T-helper 17 cell (primary cell): ENCODE measurements at places on chromosomes 3 and 15. TPM values are rescaled to one million over a fixed set of nuclear protein-coding genes. Genes with fewer than 3 reads are reported as not detected.

DNA sequence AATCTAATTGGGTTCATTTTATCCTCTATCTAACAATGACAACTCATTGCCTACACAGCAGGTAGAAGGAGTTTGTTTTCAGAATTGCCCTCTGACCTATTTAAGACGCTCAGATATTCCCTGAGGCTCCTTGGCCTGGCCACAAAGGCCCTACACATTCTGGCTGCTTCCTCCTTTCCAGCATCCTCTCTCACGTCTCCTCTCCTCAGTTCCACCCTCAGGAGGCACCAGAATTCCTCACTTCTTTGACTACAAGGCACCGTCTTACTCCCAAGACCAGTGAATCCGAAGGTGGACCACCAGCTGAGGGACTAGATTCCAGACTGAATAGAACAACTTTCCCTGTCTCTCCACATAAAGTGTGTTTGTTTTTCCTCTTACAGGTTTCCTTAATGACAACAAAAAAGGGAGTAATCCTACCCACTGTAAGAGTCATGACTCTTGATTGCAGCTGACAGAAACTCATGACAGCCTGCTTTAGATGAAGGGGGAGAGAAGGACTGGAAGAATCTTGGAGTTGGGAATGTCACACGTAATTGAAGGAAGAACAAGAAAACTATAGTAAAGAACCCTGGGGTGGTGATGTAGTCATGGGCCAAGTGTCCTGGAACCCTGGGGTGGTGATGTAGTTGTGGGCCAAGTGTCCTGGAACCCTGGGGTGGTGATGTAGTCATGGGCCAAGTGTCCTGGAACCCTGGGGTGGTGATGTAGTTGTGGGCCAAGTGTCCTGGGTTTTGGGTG, 22.0 kb upstream of the MUC20 start:
- H3K27me3 ChIP-seq = no peaks in the 10 kb centered on the region
- peak overlapping the region; percentile 76 for H3K27ac ChIP-seq
- H3K4me1 ChIP-seq = peaks cover 22% of the 10 kb centered on the region
- H3K36me3 ChIP-seq = peaks cover 17% of the 10 kb centered on the region
- no peak for DNase-seq

GRCh38 chr15:89007989-89008388, 80.3 kb upstream of the ABHD2 start:
- peaks cover 5% of the 10 kb centered on the region for H3K4me1 ChIP-seq
- H3K27ac ChIP-seq = no peak overlapping the region
- H3K4me3 ChIP-seq = no peak overlapping the region
- H3K27me3 ChIP-seq = peaks cover 44% of the 10 kb centered on the region
- no peak for DNase-seq
- peaks cover 3% of the 10 kb centered on the region for H3K36me3 ChIP-seq

GRCh38 chr3:23964537-23965235, 19.6 kb downstream of the NR1D2 start:
- H3K4me1 ChIP-seq = peaks cover 35% of the 10 kb centered on the region
- DNase-seq = no peak
- no peaks in the 10 kb centered on the region for H3K27me3 ChIP-seq

DNA sequence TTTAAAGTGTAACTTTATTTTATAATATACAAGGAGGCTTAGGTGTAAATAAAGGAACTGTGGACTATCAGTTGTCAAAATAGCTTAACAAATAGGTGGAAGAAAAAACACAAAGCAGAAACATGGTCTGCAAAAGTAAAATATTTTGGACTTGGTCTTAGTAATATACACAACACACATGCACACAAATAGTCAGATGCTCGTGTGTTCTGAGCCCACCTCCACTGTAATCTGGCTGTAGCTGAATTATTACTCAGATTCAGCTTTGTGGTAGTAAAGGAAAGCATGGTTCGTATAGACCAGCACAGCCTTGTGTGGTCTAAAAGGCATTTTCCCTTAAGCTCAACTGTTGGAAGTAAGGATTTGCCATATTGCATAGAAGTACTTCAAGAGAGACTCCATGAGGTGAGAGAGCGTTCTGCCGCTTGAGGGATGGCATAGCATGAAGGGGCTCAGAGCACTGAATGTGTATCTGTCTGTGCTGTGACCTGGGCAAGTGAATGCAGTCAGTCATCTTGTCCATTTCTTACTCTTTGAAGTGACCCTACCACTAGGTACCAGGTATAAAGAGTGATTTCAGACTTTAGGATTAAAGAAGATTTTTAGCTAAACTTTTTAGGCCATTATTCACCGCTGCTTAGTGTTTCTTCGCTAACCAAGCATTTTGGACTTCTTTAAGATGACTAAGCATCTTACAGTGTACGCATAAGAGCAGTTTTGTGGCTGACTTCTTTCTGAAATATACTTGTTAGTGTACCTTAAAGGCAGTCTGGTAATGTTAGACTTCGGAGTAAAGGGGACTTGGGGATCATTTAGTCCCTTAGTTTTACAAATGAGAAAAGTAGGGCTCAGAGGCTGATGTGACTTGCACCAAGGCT, 15.2 kb downstream of the TPM1 start:
- H3K4me3 ChIP-seq = no peak overlapping the region
- no peaks in the 10 kb centered on the region for H3K27me3 ChIP-seq
- peaks cover 3% of the 10 kb centered on the region for H3K4me1 ChIP-seq
- H3K36me3 ChIP-seq = peaks cover 4% of the 10 kb centered on the region
- peak overlapping the region; percentile 32 for H3K27ac ChIP-seq
- no peak for DNase-seq

- H3K4me1 ChIP-seq = peaks cover 8% of the 10 kb centered on the region
- H3K36me3 ChIP-seq = peaks cover 5% of the 10 kb centered on the region
- H3K27me3 ChIP-seq = no peaks in the 10 kb centered on the region
- no peak overlapping the region for H3K27ac ChIP-seq
- no peak overlapping the region for H3K4me3 ChIP-seq
Measured at GRCh38 chr3:143763564-143764162, 84.6 kb downstream of the SLC9A9 start.

DNA sequence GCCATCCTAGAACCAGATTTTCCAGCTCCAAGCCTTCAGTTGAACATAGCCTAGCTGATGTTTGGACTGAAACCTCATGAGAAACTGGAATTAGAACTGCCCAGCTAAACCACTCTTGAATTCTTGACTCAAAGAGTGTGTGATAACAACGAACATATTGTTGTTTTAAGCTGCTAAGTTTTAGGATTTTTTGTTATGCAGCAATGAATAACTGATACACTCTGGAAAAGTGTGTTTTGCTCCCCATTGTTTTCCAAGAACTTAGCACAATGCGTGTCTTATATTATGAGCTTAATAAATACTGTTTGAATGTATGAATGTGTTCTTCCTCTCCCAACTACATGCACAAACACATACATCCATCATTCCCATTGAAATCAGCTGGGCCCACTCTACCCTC, 379.6 kb downstream of the EDEM1 start:
- no peaks in the 10 kb centered on the region for H3K4me1 ChIP-seq
- no peak overlapping the region for H3K4me3 ChIP-seq
- no peaks in the 10 kb centered on the region for H3K27me3 ChIP-seq
- no peak for DNase-seq
- no peak overlapping the region for H3K27ac ChIP-seq

Gene DLL4
- total RNA-seq = not detected

- H3K27ac ChIP-seq = no peak overlapping the region
- no peak for DNase-seq
- H3K36me3 ChIP-seq = no peaks in the 10 kb centered on the region
- no peaks in the 10 kb centered on the region for H3K27me3 ChIP-seq
Measured at GRCh38 chr3:13587442-13587841, 38.5 kb downstream of the FBLN2 start.

GRCh38 chr3:9715136-9715535, 11.5 kb downstream of the CPNE9 start:
- H3K4me3 ChIP-seq = no peak overlapping the region
- no peak for DNase-seq
- H3K27me3 ChIP-seq = peaks cover 13% of the 10 kb centered on the region
- peaks cover 10% of the 10 kb centered on the region for H3K36me3 ChIP-seq

Gene SNUPN
- 15.0 TPM for total RNA-seq

Gene OCA2
- not detected for total RNA-seq

- H3K27me3 ChIP-seq = no peaks in the 10 kb centered on the region
- H3K4me1 ChIP-seq = peaks cover 3% of the 10 kb centered on the region
- H3K36me3 ChIP-seq = peaks cover 10% of the 10 kb centered on the region
- H3K27ac ChIP-seq = no peak overlapping the region
- no peak for DNase-seq
Measured at GRCh38 chr3:58287354-58287753, 18.7 kb upstream of the RPP14 start.

GRCh38 chr3:102536456-102536855, 101.6 kb downstream of the ZPLD1 start:
- no peak overlapping the region for H3K27ac ChIP-seq
- peaks cover 33% of the 10 kb centered on the region for H3K27me3 ChIP-seq
- no peak overlapping the region for H3K4me3 ChIP-seq
- H3K4me1 ChIP-seq = peaks cover 4% of the 10 kb centered on the region

- no peak overlapping the region for H3K27ac ChIP-seq
- peaks cover 11% of the 10 kb centered on the region for H3K4me1 ChIP-seq
- H3K27me3 ChIP-seq = no peaks in the 10 kb centered on the region
Measured at GRCh38 chr3:58260261-58260731, 22.7 kb downstream of the ABHD6 start.

Gene MRAS
- 1.6 TPM for total RNA-seq

- no peak overlapping the region for H3K4me3 ChIP-seq
- DNase-seq = no peak
- H3K4me1 ChIP-seq = peaks cover 18% of the 10 kb centered on the region
- no peak overlapping the region for H3K27ac ChIP-seq
- no peaks in the 10 kb centered on the region for H3K36me3 ChIP-seq
- no peaks in the 10 kb centered on the region for H3K27me3 ChIP-seq
Measured at GRCh38 chr3:43417133-43417532, 130.8 kb downstream of the SNRK start.

Gene RETNLB
- not detected for total RNA-seq

DNA sequence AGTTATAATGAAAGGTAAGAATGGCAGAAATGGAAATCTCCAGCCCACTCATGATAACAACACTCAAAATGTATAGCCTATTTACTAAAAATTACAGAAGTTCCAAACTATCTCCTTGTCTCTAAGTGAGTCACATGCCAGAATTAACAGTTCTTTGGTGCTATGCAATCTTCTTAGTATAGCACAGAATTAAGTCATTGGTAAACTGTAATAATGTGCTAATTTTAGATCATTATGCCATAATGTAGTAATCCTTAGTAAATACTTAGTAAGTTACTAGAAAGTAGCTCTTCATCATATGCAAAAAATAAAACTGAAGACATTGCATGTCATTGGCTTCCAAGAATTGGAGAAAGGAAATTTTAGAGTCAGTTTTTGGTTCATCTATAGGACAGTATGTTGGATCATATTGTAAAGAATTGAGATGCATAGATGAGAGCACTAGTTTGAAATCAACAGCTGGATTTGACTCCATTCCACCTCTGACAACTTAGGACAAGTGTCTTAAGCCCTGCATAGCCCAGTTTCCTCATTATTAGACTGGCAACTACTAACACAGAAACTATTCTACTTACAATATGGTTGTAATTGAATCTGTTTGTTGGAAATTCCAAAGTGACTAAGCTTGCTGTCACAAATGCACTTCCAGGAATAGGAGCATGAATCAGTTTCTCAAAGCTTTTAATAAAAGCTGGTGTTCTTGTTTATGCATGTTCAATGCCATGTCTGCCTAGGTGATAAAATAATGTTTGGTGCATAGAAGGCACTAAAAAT, 40.1 kb upstream of the CD47 start:
- H3K27ac ChIP-seq = peak overlapping the region; percentile 24
- no peaks in the 10 kb centered on the region for H3K27me3 ChIP-seq
- peaks cover 50% of the 10 kb centered on the region for H3K4me1 ChIP-seq
- H3K36me3 ChIP-seq = peaks cover 5% of the 10 kb centered on the region
- no peak overlapping the region for H3K4me3 ChIP-seq

DNA sequence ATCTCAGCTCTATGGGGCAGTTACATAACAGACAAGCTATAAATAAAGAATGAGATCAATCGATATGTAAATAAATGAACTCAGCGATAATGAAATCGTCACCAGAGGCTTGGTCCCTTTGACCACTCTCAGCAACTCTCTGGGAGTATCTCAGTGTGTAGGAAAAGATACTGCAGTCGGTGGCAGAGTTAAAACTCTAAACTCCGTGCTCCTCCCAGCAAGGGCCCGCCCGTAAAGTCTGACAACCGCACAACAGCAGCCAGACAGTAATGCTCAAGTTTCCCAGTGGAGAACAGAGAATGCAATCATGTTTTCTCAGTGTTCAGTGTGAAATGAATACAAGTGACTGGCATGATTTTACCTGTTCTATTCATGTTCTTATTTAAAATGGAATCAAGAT, 28.3 kb upstream of the IGF1R start:
- H3K36me3 ChIP-seq = no peaks in the 10 kb centered on the region
- no peaks in the 10 kb centered on the region for H3K4me1 ChIP-seq
- no peak overlapping the region for H3K27ac ChIP-seq

- H3K27me3 ChIP-seq = peaks cover 19% of the 10 kb centered on the region
- H3K27ac ChIP-seq = no peak overlapping the region
- peaks cover 4% of the 10 kb centered on the region for H3K4me1 ChIP-seq
- H3K36me3 ChIP-seq = peaks cover 2% of the 10 kb centered on the region
- no peak for DNase-seq
Measured at GRCh38 chr3:72248389-72248761, 463.4 kb upstream of the PROK2 start.

- H3K4me3 ChIP-seq = no peak overlapping the region
- no peaks in the 10 kb centered on the region for H3K4me1 ChIP-seq
- H3K27ac ChIP-seq = no peak overlapping the region
- no peak for DNase-seq
Measured at GRCh38 chr3:148554367-148554766, 143.3 kb upstream of the AGTR1 start.

DNA sequence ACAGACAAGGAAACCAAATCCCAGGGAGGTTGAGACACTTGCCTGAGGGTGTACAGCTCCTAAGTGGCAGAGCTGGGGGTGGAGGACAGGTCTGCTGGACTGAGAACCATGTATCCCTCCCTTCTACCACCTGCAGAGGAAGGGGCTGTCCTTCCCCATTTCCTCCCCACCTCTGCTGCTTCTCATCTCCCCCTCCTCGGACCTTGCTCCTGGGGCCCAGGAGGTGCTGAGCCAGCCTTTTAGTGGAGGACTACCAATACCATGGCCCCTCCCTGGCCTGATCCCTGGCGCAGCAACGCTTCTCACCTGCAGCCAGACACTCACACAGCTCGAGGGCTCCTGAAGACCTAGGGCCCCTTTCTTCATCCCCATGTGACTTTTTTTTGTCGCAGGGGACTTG, 50.4 kb downstream of the IDH2 start:
- peaks cover 39% of the 10 kb centered on the region for H3K4me1 ChIP-seq
- H3K36me3 ChIP-seq = no peaks in the 10 kb centered on the region
- H3K4me3 ChIP-seq = no peak overlapping the region

- H3K27ac ChIP-seq = no peak overlapping the region
- no peak overlapping the region for H3K4me3 ChIP-seq
- peaks cover 5% of the 10 kb centered on the region for H3K36me3 ChIP-seq
- peaks cover 6% of the 10 kb centered on the region for H3K4me1 ChIP-seq
- H3K27me3 ChIP-seq = no peaks in the 10 kb centered on the region
Measured at GRCh38 chr3:101989578-101990200, 140.4 kb downstream of the NFKBIZ start.

DNA sequence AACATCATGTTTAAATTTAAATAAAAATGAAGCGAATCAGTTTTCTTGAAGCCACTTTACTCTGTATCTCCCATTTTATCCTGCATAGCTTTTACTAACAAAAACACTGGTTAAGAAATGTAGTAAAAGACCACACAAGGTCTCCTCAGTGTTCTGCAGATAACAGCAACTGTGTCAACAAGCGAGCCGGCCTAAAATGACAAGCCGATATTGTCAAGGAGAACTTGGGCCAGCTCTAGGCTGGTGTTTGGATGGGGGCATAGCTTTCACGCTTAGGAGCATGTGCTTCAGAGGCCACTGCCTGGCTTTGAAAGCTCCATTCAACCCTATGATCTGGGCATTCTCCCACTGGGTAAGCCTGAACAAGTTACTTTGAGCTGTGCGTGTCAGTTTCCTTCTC, 38.1 kb downstream of the MFSD1 start:
- H3K4me1 ChIP-seq = peaks cover 15% of the 10 kb centered on the region
- H3K27ac ChIP-seq = no peak overlapping the region
- no peak for DNase-seq
- H3K36me3 ChIP-seq = no peaks in the 10 kb centered on the region
